ENCODE measurements at places on chromosomes 1 and 21. TPM values are rescaled to one million over a fixed set of nuclear protein-coding genes. Genes with fewer than 3 reads are reported as not detected.

PRRX1 gene
- 307 TPM for total RNA-seq

SLC1A7 gene
- total RNA-seq = under 0.01 TPM

KCNK1 gene
- total RNA-seq = 4.7 TPM

CYP4B1 gene
- not detected for total RNA-seq

C1QTNF12 gene
- 0.36 TPM for total RNA-seq

NKAIN1 gene
- total RNA-seq = not detected

BTG3 gene
- total RNA-seq = 22.4 TPM

VHLL gene
- not detected for total RNA-seq

ZNF593OS gene
- not detected for total RNA-seq

ST6GALNAC5 gene
- 1.1 TPM for total RNA-seq

All from osteoblast (primary cell).